ENCODE measurements at places on chromosomes 16 and 17.

GRCh38 chr17:44777394-44778348 is 18.9 kb downstream of the ADAM11 start:
- no peak overlapping the region for H3K27ac ChIP-seq
- H3K4me1 ChIP-seq, result peaks cover 6% of the 10 kb centered on the region
- DNase-seq, result no peak
- no peaks in the 10 kb centered on the region for H3K36me3 ChIP-seq
- no peaks in the 10 kb centered on the region for H3K27me3 ChIP-seq

DNA sequence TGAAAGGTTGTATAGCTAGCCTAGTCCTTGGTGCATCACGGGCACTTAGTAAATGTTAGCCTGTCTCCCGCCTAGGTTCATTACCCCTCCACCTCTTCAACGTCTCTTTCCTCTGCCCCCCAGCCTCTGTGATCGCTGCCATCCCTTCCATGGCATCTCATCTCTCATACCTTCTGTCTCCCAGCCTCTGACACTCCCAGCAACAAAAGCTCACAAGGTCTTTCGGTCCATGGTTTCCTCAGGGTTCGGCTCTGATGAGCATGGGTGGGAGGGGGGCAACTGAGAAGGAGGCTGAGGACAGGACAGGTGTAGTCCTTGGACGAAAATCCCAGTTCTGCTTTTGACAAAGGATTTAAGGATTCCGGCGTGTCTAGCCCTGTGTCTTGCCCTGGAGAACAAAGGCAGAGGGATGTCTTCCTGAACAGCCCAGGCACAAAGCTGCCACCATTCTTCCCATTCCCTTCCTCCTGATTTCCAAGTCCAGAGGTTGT is 16.7 kb downstream of the CCR7 start:
- no peaks in the 10 kb centered on the region for H3K36me3 ChIP-seq
- H3K4me1 ChIP-seq, result no peaks in the 10 kb centered on the region
- H3K27ac ChIP-seq, result no peak overlapping the region
- no peak overlapping the region for H3K4me3 ChIP-seq
- H3K27me3 ChIP-seq, result no peaks in the 10 kb centered on the region
- no peak for DNase-seq

DNA sequence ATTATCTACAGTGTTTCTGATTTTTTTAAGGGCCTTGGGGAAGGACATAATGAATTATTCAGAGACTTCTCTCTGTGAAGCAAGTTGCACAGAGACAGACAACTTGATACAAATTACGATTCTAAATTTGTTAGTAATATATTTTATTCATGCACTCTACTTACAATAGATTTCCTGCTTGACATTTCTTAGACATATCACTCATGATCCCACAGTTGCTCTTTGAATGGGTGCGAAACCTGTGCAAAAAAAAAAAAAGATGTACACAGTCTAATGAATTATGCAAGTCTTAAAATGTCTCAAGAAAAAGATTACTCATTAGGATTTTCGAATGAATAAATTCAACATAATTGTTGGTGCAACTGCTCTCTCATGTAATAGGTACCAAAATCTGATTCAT is 254.8 kb downstream of the PRKCA start:
- no peak overlapping the region for H3K27ac ChIP-seq
- no peaks in the 10 kb centered on the region for H3K27me3 ChIP-seq
- H3K4me1 ChIP-seq, result no peaks in the 10 kb centered on the region
- no peak overlapping the region for H3K4me3 ChIP-seq
- no peak for DNase-seq

DNA sequence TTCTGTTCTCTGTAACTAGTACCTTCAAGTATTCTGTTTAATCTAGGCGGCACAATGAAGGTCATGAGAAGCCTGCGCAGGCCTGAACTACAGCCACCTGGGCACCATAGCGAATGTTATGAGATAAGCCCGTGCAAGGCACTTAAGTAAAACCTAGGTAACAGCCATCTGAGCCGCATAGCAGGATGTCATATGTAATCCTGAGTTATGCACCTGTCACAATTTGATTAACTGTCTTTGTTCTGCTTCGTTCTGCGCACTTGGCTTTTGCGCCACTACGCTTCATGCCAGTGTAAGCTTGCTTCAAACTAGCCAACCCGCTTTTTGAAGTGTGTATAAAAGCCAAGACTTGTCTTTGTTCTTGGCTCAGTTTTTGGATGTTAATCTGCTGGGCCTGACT is 449.8 kb downstream of the KCNJ18 start:
- H3K4me1 ChIP-seq, result no peaks in the 10 kb centered on the region
- no peak overlapping the region for H3K4me3 ChIP-seq
- no peaks in the 10 kb centered on the region for H3K27me3 ChIP-seq
- no peaks in the 10 kb centered on the region for H3K36me3 ChIP-seq
- no peak overlapping the region for H3K27ac ChIP-seq
- no peak for DNase-seq

DNA sequence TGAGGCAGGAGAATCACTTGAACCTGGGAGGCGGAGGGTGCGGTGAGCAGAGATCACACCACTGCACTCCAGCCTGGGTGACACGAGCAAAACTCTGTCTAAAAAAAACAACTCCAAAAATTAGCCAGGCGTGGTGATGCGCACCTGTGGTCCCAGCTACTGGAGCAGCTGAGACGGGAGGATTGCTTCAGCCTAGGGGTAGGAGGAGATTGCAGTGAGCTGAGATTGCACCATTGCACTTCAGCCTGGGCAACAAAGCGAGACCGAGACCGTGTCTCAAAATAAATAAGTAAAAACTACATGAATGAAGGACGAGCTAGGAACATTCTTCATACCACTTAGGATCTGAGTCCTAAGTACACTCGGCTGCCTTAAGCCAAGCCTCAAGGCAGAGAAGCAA is 35.4 kb downstream of the CCDC57 start:
- no peak overlapping the region for H3K27ac ChIP-seq
- no peak overlapping the region for H3K4me3 ChIP-seq
- H3K4me1 ChIP-seq, result no peaks in the 10 kb centered on the region
- no peaks in the 10 kb centered on the region for H3K27me3 ChIP-seq
- H3K36me3 ChIP-seq, result no peaks in the 10 kb centered on the region

- peak; percentile 80 for DNase-seq
- 0 out of 2 replicates have a peak, but pooled peaks cover 5% of the 10 kb centered on the region for H3K4me1 ChIP-seq
- H3K27me3 ChIP-seq, result no peaks in the 10 kb centered on the region
- no peak overlapping the region for H3K27ac ChIP-seq
- H3K4me3 ChIP-seq, result no peak overlapping the region
- no peaks in the 10 kb centered on the region for H3K36me3 ChIP-seq
Observed at GRCh38 chr16:27179500-27180072, 23.7 kb upstream of the KDM8 start.

DNA sequence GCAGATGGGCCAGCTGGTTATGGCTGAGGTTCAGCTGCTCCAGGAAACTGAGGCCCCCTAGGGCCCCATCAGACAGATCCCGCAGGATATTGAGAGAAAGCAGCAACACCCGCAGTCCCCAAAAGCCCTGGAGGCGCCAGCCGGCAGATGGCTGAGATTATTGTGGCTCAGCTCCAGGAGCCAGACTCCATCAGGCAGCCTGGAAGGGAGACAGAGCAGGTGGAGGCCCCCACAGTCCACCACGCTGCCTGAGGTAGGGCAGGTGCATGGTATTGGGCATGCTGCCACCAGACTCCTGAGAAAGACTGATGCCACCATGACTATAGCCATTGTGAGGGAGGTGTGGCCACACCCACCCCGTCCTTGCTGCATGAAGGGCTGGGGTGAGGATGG is 9.5 kb upstream of the TMEM101 start:
- H3K27ac ChIP-seq, result no peak overlapping the region
- DNase-seq, result no peak
- no peaks in the 10 kb centered on the region for H3K4me1 ChIP-seq

GRCh38 chr17:64015447-64015846 is 5.0 kb downstream of the ICAM2 start:
- DNase-seq, result no peak
- no peaks in the 10 kb centered on the region for H3K27me3 ChIP-seq
- no peaks in the 10 kb centered on the region for H3K36me3 ChIP-seq
- H3K4me3 ChIP-seq, result no peak overlapping the region

DNA sequence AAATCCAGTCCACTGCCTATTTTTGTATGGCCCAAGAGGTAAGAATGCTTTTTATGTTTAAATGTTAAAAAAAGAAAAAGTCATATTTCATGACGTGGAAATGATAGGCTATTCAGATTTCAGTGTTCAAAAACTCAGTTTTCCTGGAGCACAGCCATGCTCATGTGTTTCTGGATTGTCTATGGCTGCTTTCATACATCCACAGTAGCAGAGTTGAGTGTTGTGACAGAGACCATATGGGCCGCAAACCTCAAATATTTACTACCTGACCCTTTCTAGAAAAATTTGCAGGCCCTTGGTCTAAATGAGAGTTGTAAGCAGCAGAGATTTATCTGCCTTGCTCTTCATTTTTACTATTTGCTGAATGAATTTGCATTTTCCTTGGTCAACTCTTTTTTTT is 264.1 kb downstream of the CBLN1 start:
- no peaks in the 10 kb centered on the region for H3K36me3 ChIP-seq
- no peak for DNase-seq
- H3K4me3 ChIP-seq, result no peak overlapping the region
- no peaks in the 10 kb centered on the region for H3K4me1 ChIP-seq
- H3K27me3 ChIP-seq, result no peaks in the 10 kb centered on the region

DNA sequence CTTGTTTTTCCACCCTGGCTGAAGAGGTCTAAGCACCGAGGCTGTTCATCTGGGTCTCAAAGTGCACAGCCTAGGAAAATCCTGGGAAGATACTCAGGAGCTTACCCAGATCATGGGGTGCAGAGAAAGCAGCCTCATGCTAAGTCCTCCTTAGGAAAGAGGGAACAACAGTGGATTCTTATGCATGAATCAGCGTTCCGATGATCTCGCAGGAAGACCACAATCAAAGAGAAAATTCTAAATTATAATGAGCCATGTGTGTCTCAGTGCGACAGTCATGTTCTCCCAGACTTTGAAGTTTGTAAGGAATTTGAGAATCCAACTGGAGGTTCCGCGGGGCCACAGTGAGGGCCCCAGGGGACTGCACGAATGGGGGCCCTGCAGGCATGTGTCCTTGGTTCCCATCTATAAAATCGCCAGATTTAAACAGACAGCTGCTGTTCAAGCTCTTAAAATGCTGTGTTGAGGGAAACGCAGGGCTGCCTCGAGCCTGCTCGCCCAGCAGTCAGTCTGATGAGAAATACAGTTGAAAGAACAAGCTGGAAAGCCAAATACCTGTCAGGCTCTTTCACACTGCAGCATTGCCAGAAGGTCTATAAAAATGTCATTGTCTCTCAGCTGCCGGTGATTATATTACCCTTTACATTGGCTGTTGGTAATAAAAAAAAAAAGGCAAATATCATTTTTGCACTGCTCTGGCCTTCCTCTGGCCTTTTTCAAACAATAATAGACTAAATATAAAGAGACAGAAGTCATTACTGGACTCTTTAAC is 152.1 kb downstream of the PMP22 start:
- no peaks in the 10 kb centered on the region for H3K4me1 ChIP-seq
- H3K27me3 ChIP-seq, result no peaks in the 10 kb centered on the region
- H3K36me3 ChIP-seq, result no peaks in the 10 kb centered on the region

- no peak for DNase-seq
- no peak overlapping the region for H3K4me3 ChIP-seq
- no peaks in the 10 kb centered on the region for H3K36me3 ChIP-seq
- H3K27ac ChIP-seq, result no peak overlapping the region
Observed at GRCh38 chr17:4958102-4958501, 7.2 kb downstream of the ENO3 start.

GRCh38 chr17:30996486-30996885 is 25.6 kb downstream of the RNF135 start:
- no peaks in the 10 kb centered on the region for H3K36me3 ChIP-seq
- H3K27ac ChIP-seq, result no peak overlapping the region
- H3K4me1 ChIP-seq, result no peaks in the 10 kb centered on the region
- no peak overlapping the region for H3K4me3 ChIP-seq

DNA sequence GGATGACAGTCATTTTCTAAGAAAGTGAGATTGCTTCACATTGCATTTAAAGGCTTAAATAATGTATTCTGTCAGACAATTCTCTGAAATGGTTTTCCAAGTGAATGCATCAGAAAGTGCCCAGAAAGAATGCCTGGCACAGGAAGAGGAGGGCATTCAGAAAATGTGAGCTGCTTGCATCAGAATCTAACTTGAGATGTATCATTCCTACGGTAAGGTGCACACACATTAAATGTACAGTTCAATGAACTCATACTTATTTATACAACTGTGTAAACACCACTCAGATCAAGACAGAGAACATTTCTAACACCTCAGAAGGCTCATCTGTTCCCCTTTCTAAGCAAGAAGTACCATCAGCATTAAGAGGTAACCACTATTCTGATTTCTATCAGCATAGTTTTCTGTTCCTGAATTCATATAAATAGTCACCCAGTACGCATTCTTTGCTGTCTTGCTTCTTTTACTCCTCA is 638.0 kb downstream of the MAF start:
- H3K27ac ChIP-seq, result no peak overlapping the region
- H3K4me1 ChIP-seq, result peaks cover 5% of the 10 kb centered on the region
- H3K4me3 ChIP-seq, result no peak overlapping the region
- no peak for DNase-seq
- no peaks in the 10 kb centered on the region for H3K27me3 ChIP-seq
- H3K36me3 ChIP-seq, result no peaks in the 10 kb centered on the region

DNA sequence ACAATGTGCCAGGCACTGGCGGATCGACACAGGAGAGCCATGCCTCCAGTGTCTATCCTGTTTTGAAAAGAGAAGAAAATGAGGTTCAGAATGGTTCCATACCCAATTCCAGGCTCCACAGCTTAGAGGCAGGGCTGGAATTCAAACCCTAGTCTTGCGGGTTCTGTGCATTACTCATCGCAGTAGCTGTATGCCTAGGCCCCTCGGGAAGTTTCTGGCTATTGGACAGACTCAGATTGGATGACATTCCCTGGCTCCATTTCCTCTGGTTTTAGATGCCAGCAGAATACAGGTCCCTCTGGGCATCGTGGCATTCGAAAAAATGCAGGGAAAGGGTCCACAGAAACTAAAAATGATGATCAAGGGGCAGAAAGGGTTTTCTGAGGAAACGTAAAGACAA is 184.7 kb downstream of the COPRS start:
- H3K4me3 ChIP-seq, result no peak overlapping the region
- H3K27ac ChIP-seq, result no peak overlapping the region
- no peaks in the 10 kb centered on the region for H3K4me1 ChIP-seq
- no peaks in the 10 kb centered on the region for H3K27me3 ChIP-seq
- no peaks in the 10 kb centered on the region for H3K36me3 ChIP-seq

DNA sequence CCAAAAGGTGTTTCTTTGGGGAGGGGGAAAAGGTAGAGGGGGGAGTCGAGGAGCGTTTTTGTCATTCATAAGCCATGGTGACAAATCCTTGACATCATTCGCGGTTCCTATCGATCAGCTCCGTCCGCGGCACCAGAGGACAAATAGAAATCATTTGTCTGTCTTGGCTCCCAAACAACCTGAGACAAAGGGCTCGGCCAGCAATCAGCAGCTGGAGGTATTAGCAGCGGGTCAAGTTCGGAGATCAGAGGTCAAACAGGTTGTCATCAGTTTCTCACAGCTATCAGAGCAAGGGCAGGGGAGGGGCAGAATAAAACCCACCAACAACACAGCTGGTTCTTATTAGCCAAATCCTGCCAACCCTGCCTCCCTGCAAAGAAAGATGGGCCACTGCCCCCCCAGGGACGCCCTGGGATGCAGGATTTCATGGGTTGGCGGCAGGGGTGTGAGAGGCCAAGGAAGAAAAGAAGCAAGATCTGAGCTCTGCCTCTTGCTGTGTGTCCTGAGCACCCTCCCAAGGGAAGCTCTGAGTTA is 145.3 kb upstream of the LHX1 start:
- no peaks in the 10 kb centered on the region for H3K4me1 ChIP-seq
- peaks cover 22% of the 10 kb centered on the region for H3K27me3 ChIP-seq
- H3K4me3 ChIP-seq, result no peak overlapping the region
- DNase-seq, result no peak
- no peak overlapping the region for H3K27ac ChIP-seq
